Placental pericyte (primary cell): ENCODE measurements at places on chromosomes 13 and 19. TPM values are rescaled to one million over a fixed set of nuclear protein-coding genes. Genes with fewer than 3 reads are reported as not detected.

ADAT3 gene
- 5.7 and 6.4 TPM in 2 replicates for total RNA-seq

LGALS4 gene
- not detected in 2 replicates for total RNA-seq

TRAPPC6A gene
- total RNA-seq = 1.3 and 12.3 TPM in 2 replicates

C19orf67 gene
- total RNA-seq = not detected in 2 replicates

CYP2F1 gene
- total RNA-seq = not detected in 2 replicates
